ENCODE measurements at places on chromosomes 12 and 14.

DNA sequence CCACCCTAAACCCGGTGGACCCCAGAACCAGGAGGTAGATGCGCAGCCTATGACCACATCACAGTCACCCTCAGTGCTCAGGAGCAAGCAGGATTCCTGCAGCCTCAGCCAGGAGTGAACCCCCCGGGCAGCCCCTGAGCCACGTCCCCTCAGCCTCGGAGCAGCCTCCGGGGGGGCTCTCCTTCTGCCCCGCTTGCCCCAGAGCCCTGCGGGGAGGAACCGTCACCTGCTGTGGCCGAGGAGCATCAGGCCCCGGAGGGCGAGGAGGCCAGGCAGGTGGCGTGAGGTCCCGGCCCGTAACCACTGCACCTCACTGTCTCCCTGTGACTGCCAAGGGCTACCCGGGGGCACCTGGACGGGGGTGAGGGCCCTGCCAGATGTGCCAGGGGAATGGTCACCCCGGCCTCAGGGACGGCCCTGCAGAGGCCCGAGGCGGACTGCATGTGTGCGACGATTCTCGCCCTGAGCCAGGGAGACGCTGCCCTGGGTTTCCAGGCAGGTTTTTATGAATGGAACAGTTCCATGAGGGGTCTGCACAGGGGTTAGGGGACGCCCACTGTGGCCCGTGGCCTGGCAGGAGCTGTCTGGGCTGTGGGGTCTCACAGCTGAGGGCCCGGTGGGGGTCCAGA lies 58.6 kb downstream of the FBRSL1 start:
- H3K27ac ChIP-seq, result no peak overlapping the region
- no peaks in the 10 kb centered on the region for H3K27me3 ChIP-seq
- DNase-seq, result no peak
- H3K4me3 ChIP-seq, result no peak overlapping the region

GRCh38 chr12:41424651-41425050 lies 236.5 kb downstream of the PDZRN4 start:
- no peak for DNase-seq
- no peak overlapping the region for H3K4me3 ChIP-seq
- no peak overlapping the region for H3K27ac ChIP-seq
- H3K36me3 ChIP-seq, result no peaks in the 10 kb centered on the region

DNA sequence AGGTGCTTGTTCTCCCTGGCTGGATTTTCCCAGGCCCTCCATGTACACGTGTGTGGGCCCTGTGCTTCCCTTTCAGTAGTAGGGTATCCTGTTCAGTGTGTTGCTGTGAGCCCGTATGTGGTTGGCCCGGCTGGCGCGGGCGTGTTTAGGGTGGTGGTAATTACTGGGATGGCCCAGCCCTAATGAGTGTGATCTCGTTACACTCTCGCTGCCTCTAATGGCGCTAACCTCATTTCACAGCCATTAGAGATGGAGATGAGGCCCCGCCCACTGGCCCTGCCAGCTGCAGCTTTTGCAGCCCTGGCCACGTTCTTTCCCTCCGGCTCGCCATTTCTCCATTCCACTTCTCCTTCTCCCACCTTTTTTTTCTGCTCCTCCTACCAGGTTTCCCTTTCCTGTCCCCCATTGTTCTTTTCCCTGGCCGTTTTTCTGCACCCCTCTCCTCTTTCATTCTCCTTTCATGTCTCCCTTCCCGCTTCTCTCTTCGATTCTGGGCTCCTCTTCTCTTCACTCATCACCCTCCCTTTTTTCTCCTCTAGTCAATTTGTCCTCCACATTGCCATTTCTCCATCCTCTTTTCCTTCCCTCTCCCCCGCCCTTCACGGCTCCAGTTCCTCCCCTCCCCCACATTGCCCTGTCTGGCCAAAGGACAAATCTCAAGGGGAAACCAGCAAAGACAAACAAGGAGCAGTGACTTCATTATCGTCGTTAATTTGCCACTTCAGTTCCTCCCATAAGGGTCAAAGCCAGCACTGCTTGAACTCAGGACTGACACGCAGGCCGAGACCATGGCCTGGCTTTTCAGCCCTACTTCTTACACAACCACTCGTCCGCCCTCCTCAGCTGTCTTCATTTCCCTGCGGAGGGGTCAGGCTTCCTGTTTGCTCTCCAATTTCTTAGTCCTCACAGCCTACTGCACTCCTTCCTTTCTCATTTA lies 6.8 kb downstream of the ZFHX2 start:
- no peak for DNase-seq
- H3K27me3 ChIP-seq, result no peaks in the 10 kb centered on the region
- no peaks in the 10 kb centered on the region for H3K4me1 ChIP-seq
- H3K4me3 ChIP-seq, result no peak overlapping the region
- H3K27ac ChIP-seq, result no peak overlapping the region
- H3K36me3 ChIP-seq, result 0 out of 2 replicates have a peak, but pooled peaks cover 6% of the 10 kb centered on the region

DNA sequence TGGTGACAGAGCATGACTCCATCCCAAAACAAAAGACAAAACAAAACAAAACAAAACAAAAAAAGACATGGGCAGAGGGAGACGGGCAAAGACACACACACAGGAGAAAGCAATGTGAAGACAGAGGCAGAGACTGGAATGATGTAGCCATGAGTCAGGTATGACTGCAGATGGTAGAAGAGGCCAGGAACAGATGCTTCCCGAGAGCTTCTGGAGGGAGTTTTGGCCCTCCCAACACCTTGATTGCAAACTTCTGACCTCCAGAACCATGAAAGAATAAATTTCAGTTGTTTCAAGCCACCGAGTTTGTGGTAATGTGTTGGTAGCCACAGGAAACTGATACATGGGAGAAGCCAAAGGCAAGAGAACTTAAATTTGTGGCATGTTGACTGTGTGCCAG lies 27.1 kb downstream of the VWF start:
- no peak for DNase-seq
- H3K4me1 ChIP-seq, result peaks cover 17% of the 10 kb centered on the region
- H3K27ac ChIP-seq, result no peak overlapping the region
- no peaks in the 10 kb centered on the region for H3K27me3 ChIP-seq
- H3K4me3 ChIP-seq, result no peak overlapping the region

DNA sequence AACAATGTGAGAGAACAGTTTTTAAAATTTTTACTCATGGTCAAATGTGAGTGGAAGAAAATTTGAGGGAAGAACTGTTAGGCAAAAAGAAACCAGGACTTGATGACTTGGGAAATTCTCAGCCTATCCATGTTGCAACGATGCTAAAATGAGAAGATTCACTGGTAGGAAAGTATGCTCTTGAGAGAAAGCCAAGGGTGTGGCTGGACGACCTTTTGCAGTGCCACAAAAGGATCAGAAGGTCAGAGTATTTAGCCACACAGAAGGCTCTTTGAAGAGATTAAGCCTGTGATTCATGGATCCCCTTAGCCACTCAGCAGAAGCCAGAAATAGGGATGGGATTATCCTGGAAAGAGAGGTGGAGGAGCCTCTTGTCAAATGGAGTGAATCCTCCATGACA lies 336.8 kb downstream of the LRIG3 start:
- H3K36me3 ChIP-seq, result no peaks in the 10 kb centered on the region
- peaks cover 5% of the 10 kb centered on the region for H3K27me3 ChIP-seq
- no peak overlapping the region for H3K27ac ChIP-seq
- no peak overlapping the region for H3K4me3 ChIP-seq
- H3K4me1 ChIP-seq, result no peaks in the 10 kb centered on the region
